ENCODE measurements at places on chromosomes 4 and X.

- DNase-seq: peak; percentile 97
These were observed at the start of gene MAEA for GRCh38 chr4:1289207-1290164. TSS of gene MAEA (plus strand) at chr4:1289891. CDS start at chr4:1289914, 23 bp downstream.

DNA sequence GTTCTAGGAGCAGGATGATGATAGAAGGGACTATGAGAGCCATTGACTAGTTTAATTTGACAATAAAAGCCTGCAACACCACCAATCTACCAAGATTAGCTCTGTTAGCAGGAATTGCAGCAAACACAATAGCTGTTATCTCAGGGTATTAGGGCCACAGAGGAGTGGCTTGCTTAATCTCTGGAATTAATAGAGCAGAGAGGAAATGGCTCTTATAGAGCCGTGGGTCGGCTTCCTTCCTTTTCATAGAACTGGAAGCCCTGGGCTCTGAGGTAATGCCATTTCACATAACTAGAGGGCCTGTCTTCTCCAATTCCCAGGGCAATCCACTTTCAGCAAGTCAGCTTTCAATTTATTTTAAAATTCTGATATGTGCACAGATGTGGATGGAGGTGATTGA, 83.0 kb downstream of the MAMLD1 start:
- no peak for DNase-seq

DNA sequence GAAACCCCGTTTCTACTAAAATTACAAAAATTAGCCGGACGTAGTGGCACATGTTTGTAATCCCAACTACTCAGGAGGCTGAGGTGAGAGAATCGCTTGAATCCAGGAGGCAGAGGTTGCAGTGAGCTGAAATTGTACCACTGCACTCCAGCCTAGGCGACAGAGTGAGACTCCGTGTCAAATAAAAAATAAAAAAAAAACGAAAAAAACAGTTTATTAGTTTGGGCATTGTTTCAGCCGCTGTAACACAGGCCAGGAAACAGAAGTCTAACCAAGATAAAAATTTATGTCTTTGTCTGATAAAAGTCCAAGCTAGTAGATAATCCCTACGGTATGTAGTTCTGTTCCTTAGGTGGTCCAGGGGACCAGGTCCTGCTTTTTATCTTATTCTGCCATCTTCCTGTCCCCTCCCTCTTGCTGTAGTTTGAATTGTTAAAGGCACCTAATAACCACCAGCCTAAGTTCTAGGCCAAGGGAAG, 21.4 kb downstream of the USO1 start:
- no peak for DNase-seq

DNA sequence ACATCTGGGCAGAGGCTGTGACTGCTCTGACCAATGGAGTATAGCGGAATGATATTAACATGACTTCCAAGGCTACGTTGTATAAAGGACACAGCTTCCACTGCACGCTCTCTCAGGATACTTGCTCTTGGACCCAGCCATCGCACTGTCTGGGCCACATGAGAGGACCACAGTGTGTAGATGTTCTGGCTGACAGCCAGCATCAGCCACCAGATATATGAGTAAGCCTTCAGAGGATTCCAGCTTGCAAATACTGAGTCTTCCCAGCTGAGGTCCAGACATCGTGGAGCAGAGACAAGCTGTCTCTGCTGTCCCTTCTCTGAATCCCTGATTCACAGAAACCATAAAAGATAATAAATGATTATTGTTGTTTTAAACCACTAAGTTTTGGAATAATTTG, 146.8 kb upstream of the USP9X start:
- no peak for DNase-seq

GRCh38 chrX:124634363-124634762, 288.0 kb downstream of the SH2D1A start:
- no peak for DNase-seq

- no peak for DNase-seq
These were observed 57.8 kb downstream of the SCFD2 start for GRCh38 chr4:53307819-53308780.

DNA sequence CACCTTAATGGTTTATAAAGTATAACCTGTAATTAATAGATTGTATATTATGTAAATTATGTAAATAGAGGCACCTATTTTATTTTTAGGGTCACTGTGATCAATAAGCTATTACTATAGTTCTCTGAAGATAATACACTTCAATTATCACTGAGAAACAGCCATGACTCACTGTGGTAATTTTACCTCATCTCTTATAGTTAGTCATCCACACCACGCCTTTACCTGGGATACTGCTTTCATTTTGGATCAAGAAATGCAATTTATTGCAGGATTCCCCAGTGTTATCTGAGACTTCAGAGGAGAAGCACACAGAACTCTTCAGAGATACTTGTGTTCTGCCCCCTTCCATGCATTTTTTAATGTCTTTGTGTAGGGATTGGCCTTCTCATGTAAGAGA, 348.1 kb upstream of the ATOH1 start:
- no peak for DNase-seq

DNA sequence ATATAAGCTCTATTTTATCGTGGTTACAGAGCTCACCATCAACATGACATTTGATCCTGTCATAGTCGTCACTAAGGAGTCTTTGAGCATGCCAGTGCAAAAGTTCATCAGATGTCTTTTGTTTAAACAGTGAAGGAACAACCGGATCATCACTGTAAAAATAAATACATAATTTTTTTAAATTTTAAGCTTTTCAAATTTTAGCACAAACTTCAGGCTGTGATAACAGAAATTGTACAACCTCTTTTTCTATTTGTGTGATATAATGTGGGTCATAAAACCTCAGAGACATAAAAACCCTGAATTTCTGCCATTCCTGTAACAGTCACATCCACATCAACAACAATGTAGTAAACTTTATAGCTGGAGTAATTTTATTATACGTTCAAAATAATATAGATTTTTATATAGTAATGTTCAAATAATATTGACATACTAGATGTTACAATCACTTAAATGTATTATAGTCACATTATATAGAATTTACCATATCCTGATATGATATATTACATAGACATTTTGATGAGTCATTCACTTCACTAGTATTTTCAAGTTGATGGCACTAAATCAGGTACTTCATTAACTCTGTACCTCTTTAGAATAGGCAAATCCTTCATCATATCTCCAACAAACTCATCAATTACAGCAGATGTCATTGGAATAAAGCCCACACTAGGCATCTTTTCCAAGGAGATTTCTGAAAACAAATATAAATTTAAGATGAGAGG, 47.7 kb downstream of the DDX60L start:
- DNase-seq: no peak

- DNase-seq: peak; percentile 31
These were observed 155.2 kb upstream of the GALNT7 start for GRCh38 chr4:173013232-173013930.

DNA sequence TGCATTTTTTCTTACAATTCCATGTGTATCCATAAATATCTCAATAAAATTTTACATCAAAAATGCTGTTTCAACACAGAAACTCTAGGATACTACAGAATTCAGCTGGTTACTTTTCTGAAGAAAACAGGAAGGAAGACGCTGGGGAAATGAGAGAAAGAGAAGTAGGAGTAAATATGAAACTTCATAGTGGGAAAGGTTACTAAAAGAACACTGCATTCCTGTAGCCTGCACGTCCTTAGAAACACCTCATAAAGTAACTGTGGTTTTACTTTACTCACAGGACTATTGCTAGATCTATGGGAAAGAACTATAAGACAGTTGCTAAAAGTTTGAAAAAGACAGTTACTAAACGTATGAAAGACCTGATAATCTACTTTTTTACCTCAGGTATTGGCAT, 23.1 kb downstream of the ATP11C start:
- DNase-seq: no peak

DNA sequence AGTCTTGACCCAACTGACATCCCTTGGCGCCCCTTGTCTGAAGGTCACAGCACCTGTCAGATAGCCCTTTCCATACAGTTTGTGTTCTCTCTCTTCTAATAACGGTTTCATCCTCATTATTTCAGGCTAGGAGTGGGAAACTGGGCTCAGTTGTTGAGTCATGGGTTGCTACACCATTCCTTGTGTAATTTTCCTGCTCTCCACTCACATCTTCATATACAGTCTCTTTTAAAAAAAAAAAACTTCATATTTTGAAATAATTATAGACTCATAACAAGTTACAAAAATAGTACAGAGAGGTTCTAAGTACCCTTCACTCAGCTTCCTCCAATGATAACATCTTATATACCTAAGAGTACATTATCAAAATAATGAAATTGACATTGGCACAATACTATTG, 60.2 kb upstream of the GRPR start:
- no peak for DNase-seq

DNA sequence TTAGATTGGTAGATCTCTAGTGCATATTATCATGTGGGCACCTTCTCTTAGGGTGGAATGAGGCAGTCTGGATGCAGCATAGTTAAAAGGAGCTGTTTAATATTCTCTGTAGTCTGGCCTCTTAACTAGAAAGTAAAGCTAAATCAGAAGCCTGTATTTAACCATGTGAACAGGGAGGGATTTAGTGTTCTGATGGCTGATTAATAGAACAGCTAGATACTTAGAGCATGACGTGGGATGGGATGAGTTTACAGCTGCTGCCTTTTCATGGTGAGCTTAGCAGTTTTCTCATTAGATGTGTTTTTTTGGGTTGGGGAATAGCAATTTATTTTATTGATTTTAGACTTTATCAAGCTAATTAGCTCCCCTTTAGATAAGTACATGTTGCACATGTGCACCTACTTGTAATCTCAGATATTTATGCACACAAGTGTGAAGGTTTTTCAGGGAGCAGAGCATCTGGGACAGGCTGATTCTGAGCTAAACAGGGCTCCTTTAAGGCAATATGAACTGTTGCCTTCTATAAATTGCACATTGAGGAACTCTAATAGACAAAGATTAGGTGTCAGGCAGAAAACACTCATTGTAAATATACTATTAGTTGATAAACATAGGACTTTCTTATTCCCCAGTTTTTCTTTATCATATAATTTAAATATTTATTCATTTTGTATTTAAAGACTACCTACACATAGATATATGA, 34.1 kb downstream of the YIPF6 start:
- no peak for DNase-seq

DNA sequence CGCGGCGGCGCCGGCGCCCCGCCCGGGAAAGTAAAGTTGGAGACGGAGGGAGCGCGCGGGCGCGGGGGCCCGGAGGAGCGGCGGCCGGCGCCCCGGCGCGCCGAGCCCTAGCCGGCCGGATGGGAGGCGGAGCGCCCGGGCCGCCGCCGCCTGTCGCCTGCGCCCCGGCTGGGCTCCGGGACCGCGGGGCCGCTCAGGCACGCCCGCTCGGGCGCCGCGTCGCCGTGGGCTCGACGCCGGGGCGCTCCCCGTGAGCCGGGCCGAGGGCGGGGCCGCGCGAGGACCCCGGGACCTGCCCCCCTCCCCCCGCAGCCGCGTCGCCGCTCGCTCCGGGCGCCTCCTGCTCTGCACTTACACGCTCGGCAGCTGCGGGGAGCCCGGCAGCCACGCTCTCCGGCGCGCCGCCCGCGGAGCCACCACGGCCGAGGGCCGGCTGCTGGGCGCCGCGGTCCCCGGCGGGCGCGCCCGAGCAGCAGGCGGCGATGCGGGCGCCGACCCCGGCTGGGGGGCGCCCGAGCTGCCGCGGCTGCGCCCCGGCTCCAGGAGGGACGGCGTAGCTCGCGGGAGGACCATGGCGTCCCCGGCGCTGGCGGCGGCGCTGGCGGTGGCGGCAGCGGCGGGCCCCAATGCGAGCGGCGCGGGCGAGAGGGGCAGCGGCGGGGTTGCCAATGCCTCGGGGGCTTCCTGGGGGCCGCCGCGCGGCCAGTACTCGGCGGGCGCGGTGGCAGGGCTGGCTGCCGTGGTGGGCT, at the start of gene ADRA2C:
ADRA2C (plus strand) TSS at position 350 of the 749 bp plus-strand sequence; CDS start at position 572, 222 bp downstream.
- DNase-seq: no peak

- no peak for DNase-seq
These were observed 40.8 kb upstream of the GRPR start for GRCh38 chrX:16082470-16083085.

DNA sequence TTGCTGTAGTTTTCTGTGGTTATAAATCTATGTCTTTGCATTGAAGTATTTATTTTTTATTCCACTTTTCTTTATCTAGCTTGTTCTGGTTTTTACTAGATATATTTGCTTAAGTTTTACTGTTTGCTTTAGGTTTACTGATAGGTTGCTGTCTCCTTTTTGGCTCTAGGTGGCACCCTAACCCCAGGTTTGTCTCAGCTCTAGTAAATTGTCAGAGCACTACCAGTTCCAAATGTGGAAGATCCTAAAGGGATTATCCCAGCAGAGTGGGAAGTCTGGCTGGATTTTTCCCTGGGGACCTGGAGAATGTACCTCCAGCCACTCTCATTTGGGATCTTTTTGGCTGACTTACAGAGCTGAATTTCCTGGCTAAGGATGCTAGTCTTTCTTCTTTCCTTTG, 106.1 kb downstream of the PBDC1 start:
- peak; percentile 35 for DNase-seq

- no peak for DNase-seq
These were observed 101.8 kb downstream of the SH3KBP1 start for GRCh38 chrX:19785647-19786046.

DNA sequence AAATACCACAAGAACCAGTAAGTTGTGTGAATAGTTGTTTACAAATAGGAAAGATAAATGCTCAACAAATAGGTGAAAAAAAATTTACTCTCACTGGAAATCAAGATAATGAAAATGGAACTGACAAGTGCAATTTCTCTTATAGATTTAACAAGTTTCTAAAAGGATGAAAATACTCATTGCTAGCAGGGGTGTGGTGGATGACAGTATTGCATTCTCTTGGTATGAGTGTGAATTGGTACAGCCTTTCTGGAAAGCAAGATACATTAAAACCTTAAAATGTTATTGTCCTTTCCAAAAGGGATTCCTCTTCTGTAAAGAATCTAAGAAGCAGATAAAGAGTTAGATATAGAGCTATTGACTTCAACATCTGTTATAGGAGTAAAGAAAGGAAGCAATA, 240.0 kb upstream of the RPS6KA3 start:
- no peak for DNase-seq
